ENCODE measurements at places on chromosomes 3 and 15.

DNA sequence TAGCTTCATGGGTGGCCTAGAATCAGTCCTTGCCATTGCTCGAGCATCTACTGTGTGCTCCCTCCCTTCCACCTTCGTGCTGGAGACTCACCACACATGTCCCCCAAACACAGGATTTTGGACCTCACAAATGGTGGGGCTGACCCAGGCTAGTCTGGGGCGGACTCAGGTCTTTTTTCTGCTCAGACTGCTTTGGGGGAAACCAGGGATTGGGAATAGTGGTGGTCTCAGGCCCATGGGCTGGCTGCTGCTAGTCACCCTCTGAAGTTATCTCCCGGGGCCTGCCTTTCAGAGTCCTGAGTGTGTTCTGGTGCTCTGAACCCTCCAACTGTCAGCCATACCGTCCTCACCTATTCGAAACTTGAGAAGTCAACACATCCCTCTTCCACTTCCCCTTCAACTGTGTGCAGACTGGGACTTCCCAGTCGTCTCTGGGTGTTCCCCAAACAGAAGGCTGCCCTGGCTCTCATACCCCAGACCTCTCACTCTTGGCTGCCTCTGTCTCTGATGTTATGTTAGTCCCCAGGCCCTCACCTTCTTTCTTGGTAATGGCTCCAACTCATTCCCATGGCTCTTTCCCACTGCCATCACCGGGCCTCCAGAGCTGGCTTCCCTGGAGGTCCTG lies 46.0 kb downstream of the PPCDC start:
- no peak for DNase-seq

DNA sequence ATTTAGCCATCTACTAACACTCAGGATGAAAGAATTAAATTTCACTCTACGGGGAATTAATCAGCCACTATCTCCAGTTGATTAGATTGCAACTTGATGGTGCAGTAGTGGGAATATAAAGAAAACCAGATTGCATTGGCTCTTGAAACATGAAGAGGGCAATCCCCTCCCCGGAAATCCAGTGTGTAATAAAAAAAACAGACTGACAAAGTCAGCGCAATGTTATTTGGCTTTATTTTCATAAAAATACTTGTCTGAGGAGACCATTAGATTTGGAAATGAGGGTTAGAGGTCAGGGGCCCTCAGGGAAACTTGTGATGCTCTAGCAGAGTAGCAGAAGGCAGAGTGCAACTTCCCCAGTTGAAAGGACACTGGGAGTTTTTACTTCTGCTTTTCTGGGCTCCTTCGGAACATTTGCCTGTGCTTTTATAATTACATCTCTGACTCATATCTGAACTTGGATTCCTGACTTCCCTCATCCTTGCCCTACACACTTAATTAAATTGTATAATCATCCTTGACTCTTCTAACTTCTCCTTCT lies 326.8 kb downstream of the TUSC7 start:
- no peak for DNase-seq

- DNase-seq: peak; percentile 64
These were observed 12.9 kb downstream of the OCA2 start for GRCh38 chr15:28086175-28086703.

DNA sequence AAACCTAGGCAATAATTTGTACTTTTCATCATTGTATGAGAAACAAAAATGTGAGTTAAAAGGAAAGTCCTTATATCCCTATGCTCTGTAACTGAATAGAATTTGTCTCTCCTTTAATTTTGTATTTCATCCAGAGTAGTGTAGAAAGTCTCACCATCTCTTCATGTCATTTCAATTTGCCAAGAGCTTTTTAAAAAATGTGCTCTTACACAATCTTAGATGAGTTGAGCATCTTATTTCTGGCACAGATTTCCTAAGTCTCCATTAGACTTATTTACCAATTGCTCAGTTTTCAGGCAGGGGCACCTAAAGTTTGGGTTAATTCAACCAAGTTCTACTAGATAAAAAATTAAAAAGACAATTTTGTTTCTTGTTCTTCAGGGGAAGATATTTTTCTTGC lies 201.5 kb upstream of the RBMS3 start:
- no peak for DNase-seq

DNA sequence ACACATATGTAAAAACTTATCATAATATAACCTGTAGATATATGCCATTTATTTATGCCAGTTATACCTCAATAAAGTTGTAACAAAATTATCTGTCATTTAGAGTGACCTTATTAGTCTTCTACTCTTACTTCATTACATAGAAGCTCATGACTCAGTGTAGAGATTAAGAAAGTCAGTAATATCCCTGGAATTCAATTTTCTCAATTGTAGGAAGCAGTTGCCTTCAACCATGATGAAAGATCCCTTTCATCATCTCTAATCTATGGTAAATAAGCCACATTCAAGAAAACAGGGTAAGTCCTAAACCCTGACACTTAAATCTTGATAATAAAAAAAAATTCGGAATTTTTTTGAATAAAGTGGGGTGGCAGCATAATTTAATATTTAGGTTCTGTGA lies 216.5 kb upstream of the PEX5L start:
- no peak for DNase-seq

- DNase-seq: peak; percentile 68
These were observed 8.1 kb downstream of the FAM131A start for GRCh38 chr3:184345317-184346144.

GRCh38 chr15:41838400-41838897 lies at the start of gene PLA2G4B:
Gene PLA2G4B, plus strand, starts transcription at chr15:41838847. Its CDS starts 67 bp downstream, at chr15:41838914.
- DNase-seq: no peak
